ENCODE measurements at places on chromosomes 16 and 17.

DNA sequence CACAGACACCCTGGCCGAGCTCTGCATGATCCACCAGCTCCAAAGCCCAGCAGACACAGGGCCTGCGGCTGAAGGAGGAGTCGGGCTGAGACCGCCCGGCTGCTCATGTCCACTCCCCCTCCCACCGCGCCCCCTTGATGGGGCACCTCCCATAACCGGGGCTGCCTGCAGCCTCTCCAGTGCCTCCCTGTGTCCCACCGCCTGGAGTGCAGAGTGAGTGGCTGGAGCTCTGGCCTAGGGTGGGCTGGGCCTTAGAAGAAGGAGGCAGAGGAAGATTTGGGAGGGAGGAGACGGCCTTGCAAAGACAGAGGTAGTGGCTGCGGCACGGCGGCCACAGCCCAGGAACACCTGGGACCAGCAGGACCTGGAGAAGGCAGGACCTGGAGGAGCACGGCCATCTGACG lies 4.0 kb downstream of the CBFA2T3 start:
- DNase-seq = no peak

- DNase-seq = no peak
These were observed 20.9 kb downstream of the MRC2 start for GRCh38 chr17:62648251-62648955.

DNA sequence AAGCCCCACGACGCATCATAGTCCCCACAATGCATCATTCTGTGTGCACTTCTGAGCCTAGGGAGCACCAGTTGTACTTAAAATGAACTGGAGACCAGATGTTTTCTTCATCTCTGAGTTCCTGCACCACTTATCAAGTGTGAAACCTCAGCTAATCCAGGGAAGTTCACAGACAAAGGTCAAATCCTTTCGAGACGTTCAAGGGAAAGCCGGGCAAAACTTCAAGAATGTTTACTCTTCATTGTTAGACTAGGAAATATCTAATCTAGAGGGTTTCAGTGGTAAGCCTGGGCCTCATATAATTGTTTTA lies 4.6 kb upstream of the PMP22 start:
- no peak for DNase-seq

DNA sequence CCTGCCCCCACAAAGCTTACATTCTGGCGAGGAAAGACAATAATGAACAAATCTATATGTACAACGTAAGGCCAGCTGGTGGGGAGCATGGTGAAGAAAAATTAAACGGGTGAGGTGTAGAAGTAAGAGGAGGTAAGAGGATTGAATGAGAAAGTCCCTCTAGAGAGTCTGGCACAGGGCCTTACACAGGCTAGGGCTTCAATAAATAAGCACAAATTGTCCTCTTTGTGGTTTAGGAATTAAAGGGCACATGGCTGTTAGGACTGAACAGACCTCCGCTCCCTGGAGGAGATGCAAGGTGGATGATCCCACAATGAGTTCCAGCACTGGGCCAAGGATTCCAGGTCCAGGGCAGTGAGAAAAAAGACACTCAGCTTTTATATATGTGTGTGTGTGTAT lies 43.1 kb upstream of the HAPSTR1 start:
- no peak for DNase-seq

DNA sequence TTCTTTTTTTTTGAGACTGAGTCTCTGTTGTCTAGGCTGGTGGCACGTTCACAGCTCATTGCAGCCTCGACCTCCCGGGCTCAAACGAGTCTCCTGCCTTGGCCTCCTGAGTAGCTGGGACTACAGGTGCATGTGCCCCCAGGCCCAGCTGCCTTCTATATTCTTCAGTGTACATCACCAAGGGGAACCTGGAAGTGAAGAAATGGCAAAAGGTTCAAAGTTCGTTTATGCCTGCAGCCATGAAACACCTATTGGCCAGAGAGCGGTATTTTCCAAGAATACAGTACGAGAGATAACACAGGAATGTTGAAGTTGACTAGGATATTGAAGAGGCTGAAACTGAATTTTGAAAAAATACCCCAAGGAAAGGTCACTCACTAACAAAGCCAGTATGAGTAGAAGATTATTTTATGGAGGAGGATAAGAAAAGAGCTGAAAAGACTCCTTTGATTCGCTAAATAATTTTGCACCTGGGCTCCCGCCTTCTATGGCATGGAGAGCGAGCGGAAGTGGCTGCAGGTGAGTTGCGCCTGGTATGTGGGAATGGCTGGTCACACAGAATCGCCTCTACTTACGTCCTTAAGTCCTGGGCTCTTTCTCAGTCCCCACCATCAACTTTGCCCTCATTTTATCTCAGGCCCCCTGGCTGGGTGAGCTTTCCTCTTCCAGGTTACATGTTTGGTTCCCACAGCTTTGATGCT lies 9.8 kb downstream of the ST6GALNAC1 start:
- DNase-seq = no peak

DNA sequence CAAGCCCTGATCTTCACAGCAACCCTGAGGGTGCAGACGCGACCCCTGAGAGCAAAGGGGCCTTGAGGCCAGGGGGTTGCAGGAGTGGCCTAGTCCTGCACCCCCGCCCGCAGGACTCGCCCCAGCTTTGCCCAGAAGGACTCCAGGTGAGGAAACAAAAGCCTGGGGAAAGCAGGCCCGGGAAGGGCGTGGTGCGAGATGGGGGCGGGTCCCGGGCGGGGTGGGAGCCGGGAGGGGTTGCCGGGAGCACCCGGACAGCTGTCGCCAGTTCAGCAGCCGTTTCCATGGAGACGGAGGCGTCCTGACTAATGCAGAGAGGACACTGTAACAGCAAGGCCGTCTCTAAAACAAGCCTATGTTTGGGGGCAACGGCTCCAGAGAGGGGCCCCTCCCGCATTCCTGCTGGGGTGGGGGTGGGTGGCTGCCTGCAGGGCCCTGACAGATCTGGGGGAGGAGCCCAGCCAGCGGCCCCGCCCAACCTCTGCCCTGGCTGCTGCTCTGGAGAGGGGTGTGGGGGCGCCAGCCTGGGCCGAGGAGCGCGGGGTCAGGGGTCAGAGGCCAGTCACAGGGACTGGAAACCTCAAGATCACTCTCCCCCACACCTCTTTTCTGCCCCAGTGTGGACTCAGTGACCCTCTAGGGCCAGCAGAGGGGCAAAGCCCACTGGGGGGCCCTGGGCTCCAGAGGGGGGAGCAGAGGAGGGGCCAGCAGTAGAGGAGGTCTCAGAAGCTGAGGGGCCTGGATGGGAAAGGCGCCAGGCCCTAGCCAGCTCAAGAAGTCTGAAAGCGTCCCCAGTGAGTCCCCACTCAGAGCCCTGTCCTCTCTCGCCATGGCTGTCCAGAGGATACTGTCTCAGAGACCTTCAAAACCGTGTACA lies 3.1 kb upstream of the TPPP3 start:
- no peak for DNase-seq

GRCh38 chr17:16301963-16302855 lies 51.1 kb downstream of the CENPV start:
- DNase-seq = no peak

- no peak for DNase-seq
These were observed 2.9 kb downstream of the FAM117A start for GRCh38 chr17:49760932-49761558.

DNA sequence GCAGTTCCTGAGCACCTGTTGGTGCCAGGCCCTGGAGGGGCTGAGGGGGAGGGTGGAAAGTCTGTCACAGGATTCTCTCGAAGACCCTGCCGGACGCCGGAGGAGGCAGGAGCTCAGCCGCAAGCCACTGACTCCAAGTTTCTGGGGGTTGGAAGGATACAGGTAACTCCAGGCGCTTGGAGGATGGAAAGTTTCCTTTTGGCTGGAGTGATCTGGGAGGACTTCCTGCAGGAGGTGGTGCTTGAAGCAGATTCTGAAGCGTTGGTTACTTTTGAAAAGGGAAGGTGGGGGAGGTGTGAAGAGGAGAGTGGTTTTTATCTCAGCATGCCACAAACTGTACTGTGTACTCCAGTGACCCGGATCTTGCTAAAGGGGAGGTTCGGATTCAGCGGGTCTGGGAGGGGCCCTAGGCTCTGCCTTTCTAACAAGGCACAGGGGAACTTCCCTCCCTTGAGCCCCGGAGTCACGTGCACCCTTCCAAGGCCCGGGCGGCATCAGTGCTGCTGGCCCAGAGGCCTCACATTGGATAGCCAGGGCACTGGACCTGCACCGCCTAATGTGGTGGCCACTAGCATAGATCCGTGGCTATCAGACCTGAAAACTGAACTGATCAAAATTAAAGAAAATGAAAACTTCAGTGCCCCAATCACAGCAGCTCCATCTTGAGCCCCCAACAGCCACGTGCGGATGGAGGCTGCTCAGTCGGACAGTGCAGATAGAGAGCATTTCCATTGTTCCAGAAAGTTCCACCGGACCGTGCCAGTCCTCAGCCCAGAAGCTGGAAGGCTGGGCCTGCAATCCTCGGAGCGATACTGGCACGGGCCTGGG lies 42.2 kb upstream of the GSE1 start:
- peak; percentile 80 for DNase-seq

DNA sequence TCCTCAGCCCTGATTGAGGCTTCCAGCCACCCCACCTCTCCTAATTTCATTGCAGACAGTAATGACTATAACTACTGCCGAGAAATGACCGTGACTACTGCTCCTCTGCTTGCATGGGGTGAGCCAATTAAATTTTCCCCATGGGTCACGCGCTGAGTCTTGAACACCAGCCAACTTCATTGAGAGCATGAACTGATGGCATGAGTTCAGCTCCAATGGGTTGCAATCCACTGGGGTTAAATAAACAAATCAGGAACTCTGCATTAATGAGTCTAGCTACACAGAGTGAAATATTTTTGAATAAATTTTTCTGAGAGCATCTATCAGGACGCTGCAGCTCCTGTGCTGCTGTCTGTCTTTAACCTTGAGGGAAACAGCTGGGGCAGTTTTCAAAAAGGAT lies 61.6 kb upstream of the CLEC3A start:
- no peak for DNase-seq

DNA sequence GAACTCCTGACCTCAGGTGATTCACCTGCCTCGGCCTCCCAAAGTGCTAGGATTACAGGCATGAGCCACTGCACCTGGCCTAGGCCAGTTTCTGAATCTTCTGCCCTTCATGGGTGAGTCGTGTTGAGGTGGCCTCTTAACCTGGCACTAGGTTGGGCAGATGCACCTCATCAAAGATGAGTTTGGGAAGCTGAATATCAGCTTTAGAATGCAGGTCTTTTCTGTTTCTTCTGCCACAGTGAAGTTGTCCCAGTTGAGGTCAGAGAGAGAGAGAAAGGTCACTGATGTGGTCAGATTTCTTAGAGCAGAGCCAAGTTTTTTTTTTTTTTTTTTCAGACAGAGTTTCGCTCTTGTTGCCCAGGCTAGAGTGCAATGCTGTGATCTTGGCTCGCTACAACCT lies 111.3 kb upstream of the WSCD1 start:
- no peak for DNase-seq

DNA sequence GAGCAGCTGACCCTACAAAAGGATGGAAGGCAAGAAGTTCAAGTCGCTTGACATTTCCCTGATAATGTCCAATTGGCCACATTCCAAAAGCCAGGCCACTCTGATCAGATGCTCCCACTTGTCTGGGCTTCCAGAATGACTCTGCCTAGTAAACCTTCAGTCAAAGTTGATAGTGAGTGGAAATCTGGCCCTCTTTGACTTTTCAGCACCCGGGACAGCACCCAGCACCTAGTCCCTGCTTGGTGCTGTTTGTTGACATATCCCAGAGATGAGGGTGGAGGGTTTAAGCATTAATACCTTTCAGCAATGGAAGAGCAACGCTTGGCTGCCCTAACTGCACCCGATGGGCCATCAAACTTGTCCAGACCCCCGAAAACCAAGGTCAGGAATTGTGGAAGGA lies 131.3 kb downstream of the AIPL1 start:
- no peak for DNase-seq

All from GM19239 (cell line).